AG09319 (cell line): ENCODE measurements at places on chromosomes 13 and 19.

DNA sequence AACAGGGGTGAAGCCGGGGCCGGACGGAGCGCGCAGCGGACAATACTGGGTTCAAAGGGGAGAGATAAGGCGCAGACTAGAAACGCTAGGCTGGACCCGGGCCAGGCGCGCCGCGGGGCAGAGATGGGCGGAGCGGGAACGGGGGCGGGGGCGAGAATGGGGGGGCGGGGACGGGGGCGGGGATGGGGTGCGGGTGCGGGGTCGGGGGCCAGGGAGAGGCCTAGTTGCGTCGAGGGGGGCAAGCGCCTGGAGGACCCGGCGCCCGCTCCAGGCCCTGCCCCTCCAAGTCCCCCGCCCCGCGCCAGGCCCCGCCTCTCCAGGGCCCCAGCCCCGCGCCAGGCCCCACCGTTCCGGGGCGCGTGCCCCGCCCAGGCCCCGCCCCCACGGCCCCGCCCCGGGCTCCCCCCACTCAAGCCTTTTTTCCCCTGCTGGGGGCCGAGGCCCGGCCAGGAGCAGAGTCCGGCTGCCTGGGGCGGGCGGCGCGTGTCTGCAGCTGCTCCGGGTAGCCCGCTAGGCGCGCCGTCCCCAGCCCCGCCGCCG, at the start of gene CERS4:
TSS of gene CERS4 (plus strand) at position 449 of the 540 bp plus-strand sequence. CDS start 41,707 bp downstream, outside the sequence.
- no peak for DNase-seq

- no peak for DNase-seq
Measured at GRCh38 chr19:1910177-1910576, 5.0 kb downstream of the ADAT3 start.

- no peak for DNase-seq
Measured at GRCh38 chr13:50932091-50932490, 22.5 kb downstream of the RNASEH2B start.

GRCh38 chr19:5588441-5588840, 20.7 kb upstream of the TINCR start:
- DNase-seq = no peak

GRCh38 chr13:40139896-40140520, 484.5 kb downstream of the COG6 start:
- DNase-seq = no peak

- no peak for DNase-seq
Measured at GRCh38 chr19:7742575-7742974, 4.8 kb downstream of the CD209 start.

- DNase-seq = no peak
Measured at GRCh38 chr13:33150126-33150525, 133.9 kb downstream of the KL start.

DNA sequence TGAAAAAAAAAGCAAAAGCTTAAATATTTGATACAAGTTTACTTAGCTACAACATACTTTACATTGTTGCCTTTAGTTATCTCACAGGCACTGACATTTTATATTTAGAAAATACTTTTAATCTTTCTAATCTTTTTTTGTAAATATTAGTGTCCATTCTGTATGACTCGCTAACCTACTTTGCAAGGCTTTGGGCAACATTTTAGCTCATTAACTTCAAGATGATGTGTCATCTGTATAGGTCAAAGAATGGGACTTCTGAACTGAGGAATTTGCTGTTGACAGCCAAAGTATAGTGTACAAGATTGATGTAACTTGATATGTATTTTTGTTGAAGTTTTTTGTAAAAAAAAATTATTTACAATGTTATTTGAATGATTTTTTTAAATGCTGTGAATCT, 2.7 kb upstream of the C1QTNF9 start:
- DNase-seq = peak; percentile 18

DNA sequence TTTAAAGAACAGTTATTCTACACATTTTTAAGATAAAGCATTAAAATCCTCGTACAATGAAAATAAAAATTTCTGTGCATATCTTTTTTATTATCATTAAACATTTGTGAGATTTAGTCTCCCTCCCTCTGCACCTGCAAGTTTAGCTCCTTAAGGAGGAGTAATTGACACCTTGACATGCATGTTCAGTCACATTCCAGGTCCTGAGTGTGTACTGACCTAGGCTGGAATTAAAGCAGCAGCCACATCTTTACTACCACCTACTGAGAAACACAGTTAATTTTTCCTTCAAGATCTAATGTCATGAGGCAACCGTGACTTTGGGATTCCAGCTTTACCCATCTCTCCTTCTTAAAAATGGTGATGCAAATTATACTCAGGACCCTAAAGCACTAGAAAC, 123.1 kb upstream of the FREM2 start:
- DNase-seq = no peak

GRCh38 chr13:114338959-114339358, 24.7 kb downstream of the CHAMP1 start:
- DNase-seq = no peak
